Activated naive CD4-positive, alpha-beta T cell treated with anti-CD3 and anti-CD28 coated beads for 36 hours (primary cell): ENCODE measurements at places on chromosomes 7 and 10.

DNA sequence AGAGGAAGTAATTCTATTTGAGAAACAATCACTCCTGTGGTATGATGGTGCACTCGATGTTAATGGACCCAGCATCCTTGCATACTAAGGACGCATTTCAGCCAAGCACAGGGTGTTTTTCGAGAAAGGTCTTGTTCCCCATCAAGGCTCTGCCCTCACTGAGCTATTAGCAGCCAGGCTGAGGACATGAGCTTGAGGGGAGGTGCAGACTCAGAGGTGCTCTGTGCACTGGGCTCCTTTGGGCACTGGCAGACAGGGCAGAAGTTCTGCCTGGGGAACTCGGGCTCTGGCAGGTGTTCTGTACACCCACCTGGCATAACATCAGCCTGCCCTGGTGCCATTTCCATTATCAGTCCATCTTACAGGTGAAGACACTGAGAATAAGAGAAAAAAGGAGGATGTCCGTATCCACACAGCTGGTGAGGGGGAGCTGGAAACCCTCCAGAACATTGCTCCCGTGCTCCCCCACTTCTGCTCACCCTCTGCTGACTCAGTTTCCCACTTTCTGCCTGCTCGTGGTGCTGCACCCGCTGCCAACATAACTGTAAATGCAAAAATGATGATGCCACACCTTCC, 92.7 kb upstream of the RET start:
- DNase-seq: no peak

GRCh38 chr7:30276203-30276900, 8.0 kb upstream of the ZNRF2 start:
- DNase-seq: peak; percentile 75

GRCh38 chr10:84198206-84198915, 4.0 kb downstream of the CDHR1 start:
- DNase-seq: no peak

DNA sequence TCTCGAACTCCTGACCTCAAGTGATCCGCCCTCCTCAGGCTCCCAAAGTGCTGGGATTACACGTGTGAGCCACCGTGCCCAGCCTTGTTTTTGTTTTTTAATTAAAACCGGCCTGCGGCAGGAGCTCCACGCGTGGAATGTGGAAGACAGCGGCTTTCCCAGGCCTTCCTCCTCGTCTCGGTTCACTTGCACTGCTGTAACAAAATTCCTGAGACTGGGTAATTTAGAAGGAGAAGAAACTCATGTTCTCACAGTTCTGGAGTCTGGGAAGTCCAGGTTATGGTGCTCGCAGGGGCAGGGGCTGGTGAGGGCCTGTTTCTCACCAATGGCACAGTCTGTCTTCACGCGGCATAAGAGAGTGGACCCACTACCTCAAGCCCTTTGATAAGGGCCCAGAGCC, 14.4 kb upstream of the CRYGN start:
- DNase-seq: no peak

- DNase-seq: no peak
These were observed 134.4 kb upstream of the AGK start for GRCh38 chr7:141416650-141417270.

GRCh38 chr7:111892588-111892987, 313.6 kb downstream of the DOCK4 start:
- no peak for DNase-seq
